ENCODE measurements at places on chromosomes 6 and 20.

- DNase-seq, result no peak
Measured at GRCh38 chr6:21665110-21665391, 71.5 kb downstream of the SOX4 start.

- no peak for DNase-seq
Measured at GRCh38 chr6:101940391-101940790, 546.9 kb downstream of the GRIK2 start.

DNA sequence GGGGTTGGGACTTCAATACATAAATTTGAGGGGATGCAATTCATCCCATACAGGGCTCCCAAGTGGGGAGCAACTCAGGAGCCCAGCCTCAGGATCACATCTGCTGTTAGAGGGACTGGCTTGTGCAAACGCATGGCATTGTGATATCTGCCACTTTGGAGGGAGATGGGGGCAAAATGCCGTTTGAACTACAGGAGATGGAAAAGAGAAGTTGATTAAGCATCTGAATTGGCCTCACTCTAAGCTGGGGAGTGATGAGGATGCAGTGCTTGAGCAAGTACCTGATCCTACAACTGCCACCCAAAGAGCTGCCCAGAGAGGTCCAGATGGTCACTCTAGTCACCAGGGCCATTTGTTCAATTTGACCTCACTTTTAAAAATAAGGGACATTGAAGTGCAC is 2.0 kb downstream of the LY86 start:
- no peak for DNase-seq

DNA sequence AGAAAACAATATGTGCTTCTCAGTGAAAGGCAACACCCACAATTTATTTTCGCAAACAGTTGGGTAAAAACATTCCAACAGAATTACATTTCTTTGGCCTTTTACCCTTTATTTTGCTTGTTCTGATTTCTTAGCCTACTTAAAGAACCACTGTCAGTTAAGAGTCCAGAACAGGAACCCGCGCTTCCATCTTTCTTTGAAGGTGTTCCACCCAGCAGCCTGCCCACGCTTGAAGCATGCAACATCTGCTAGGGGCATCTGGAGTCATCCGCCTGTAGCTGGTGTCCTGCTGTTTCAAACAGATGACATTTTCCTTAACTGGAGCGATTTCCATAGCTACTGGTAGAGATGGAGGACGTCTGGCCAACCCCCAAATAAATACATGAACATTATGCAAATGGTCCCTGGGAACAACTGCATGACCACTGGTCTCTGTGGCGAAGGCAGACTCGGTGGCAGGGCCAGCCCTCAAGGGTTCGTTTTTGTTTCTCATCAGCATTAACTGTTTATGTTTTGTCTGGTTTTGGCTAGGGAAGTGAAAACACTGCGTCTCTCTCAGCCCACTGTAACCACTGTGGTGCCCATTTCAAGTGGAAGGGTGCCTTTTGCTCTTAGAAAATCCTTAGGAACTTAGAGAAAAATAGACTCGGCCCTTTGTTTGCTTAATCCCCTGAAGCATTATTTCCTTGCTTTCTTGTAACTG is 51.6 kb downstream of the LAMA4 start:
- no peak for DNase-seq

DNA sequence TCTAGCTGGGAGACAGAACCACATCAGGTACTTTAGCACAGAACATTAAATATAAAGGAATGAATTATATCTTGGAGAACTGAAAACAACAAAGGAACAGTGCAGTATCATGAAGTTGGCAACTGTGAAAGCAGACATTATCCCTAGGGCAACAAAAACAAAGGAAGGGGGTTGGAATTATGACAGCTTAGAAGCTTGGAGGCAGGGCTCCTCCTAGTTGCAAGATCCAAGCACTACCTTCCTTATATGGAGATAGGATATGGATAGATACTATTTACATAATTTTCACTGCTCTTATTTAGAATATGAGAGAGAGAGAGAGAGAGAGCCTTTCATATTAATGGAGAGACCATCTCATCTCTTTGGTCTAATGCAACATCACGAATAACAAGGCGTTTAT is 27.0 kb downstream of the TMEM14A start:
- no peak for DNase-seq

- no peak for DNase-seq
Measured at GRCh38 chr6:45787384-45787783, 228.3 kb downstream of the CLIC5 start.

DNA sequence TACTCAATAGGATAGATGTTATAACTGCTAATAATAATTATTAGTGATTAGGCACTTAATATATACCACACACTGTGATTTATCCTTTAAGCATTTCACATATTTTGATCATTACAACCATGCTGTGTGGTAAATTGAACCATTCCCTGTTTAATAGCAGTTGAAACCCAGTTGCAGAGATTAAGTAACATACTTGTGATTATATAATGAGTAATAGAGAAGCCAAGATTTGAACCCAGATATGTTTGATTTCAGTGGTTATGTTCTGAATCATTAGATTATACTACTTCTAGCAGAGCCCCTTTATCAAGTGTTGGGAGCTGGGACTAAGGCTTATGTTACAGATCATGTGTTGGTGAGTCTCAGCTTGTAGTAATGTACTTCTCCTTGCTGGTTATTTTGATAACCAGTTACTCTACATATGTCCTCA is 44.1 kb downstream of the STK4 start:
- no peak for DNase-seq

DNA sequence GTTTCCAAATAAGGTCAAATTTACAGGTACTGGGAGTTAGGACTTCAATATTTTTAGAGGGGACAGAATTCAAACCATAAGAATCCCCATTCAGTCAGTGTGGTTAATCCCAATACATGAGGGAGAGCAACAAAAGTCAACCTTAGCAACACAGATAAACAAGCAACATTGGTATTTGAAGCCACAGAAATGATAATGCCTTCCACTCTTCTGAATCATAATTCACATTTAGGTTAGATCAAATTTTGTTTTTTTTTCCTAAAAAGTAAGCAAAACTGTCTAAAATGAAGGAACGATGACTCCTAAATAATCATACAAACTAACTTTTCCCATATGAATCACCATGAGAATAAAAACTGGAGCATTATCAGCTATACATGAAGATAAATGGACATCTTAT is 246.0 kb upstream of the TENT5A start:
- DNase-seq, result no peak

- DNase-seq, result no peak
Measured at GRCh38 chr6:163949431-163949830, 534.9 kb downstream of the QKI start.

- no peak for DNase-seq
Measured at GRCh38 chr6:52482903-52483670, 62.9 kb downstream of the EFHC1 start.

DNA sequence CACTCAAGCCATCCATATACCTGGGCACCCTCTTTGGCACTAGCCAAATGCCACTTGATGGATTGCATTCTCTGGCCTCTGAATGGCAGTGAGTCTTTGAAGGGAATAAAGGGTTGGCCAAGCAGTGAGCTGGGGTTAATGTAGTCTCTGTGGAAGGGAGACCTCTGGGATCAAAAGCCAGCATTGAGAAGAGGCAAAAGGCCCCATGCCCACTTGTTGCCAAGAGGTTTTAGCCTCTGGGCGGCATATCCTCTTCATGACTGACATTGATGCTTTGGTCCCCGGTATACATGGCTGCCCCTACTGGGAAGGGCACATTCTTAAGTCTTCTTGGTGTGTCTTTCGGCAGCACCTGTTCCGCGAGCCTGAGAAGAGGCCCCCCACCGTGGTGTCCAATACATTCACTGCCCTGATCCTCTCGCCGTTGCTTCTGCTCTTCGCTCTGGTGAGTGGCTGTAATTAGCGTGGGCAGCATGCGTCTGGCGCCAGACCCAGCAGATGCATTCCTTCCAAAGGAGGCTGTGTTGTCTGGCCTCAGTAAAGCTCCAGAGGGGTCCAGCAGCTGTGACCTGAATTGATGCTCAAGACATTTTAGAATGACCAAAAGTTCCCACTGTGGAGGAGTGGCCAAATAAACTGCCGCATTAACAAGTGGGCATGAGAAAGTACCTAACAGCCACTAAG is 29.5 kb downstream of the GHRH start:
- no peak for DNase-seq

DNA sequence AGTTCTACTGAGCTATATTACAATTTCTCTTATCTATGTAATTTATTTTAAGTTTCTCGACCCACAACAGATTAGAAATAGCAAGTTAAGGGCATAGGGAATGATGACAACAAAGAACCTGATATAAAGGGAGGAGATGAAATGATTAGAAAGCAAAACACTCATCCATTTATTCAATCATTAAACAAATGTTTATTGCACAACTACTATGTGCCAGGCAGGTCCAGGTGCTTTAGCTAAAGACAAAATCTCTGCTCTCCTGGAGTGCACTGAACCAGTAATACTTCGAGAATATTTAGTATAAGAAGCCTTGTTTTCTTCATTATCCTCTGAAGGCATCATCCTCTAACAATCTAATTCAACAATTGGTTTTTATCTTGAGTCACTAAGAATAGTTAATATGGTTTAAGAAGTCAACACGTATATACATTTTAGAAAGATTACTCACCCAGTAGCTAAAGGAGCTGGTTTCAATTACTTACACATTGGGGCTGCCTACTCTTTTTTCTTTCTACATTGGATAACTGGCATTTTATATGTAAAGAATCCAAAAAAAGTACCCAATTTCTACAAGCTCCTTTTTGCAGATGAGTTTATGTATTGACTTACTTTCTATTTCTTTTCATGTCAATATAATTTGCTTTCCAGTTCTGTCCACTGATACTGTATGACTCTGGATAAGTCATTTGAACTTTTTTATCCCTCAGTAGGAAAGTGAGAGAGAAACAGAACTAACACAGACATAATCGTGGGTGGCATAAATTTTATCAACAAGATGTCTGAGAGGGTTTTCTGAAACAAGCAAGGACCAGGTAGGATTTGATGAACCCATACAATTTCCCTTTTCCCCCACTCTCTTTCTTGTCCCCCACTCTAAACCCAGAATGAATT is 312.6 kb downstream of the CLIC5 start:
- no peak for DNase-seq

DNA sequence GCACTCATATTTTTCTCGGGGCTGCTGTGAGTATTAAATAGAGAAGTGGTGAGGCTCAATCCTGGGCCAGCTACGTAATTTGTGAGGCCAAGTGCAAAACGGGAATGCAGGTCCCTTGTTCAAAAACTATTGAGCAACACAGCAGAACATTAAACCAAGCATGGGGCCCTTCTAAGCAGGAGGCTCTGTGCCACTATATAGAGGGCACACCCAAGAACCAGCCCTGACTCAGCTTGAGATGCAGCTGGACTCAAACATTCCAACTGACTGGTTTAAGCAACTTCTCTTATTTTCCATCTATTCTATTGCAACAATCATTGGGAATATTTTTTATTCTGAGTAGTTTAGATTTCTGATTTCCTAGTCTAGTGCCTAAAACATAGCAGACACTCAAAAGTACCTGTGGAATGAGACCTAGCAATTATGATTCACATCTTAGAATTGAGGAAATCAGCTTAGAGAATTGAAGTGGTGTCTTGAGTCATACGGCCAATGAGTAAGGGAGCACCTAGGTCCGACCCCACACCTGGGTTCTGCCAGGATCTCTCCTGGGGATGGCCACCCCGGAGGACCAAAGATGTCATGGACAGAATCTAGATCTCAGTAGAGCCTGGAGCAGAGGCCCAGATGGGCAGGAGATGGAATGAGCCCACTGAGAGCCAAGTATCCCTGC is 1.3 kb downstream of the SIRPB2 start:
- no peak for DNase-seq

- DNase-seq, result no peak
Measured at GRCh38 chr6:47741807-47742206, 40.0 kb upstream of the OPN5 start.

DNA sequence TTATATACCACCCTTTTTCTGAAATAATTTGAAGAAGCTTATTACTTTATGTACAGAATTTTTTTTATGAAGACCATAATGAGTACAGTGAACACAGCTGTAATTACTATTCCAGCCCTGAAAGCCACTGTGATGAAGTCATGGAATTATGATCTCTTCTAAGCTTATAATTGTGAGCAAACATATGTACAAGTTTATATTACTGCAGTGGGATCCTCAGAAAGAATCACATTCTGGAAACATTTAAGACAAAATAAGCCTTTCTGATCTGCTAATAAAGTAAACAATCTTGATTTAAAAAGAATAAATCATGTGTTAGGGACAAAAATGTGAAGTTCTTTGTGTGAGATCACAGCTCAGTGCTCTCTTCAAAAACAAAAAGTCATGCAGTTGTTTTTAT is 560.4 kb downstream of the CD109 start:
- DNase-seq, result no peak

GRCh38 chr6:85464260-85464644 is 14.4 kb downstream of the NT5E start:
- DNase-seq, result peak; percentile 50

DNA sequence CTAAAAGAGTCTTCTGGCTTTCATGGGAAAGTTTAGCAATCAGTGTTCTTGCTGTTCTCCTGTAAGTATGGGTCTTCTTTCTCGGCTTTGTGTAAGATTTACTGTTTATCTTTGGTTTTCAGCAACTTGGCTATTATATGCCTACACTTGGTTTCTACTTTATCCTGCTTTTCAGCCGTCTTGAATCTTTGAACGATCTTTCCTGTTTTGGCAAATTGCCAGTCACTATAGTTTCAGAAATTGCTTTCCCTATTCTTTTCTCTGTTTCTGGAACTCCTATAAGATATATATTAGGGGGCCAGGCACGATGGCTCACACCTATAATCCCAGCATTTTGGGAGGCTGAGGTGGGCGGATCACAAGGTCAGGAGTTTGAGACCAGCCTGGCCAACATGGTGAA is 14.6 kb upstream of the SRPK1 start:
- no peak for DNase-seq

GRCh38 chr20:11676630-11677287 is 240.9 kb upstream of the BTBD3 start:
- DNase-seq, result peak; percentile 13

DNA sequence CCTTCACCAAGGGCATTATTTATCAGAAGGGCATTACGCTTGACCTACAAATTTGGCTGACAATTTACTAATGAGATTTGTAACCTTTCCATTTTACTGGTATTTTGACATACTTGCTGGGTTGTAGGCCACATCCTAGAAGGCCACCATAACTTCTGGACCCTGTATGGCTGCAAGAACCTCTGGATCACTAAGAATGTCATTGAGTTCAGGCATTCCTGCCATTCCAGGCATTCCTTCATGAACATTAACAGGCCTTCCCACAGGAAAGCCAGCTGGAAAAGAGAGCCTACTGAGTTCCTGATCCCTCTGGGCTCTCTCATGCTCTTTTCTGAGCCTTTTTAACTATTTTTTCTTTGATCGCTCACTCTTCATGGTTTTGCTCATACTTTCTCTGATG is 28.4 kb upstream of the SLC35A1 start:
- DNase-seq, result no peak

- no peak for DNase-seq
Measured at GRCh38 chr6:7165002-7165889, 57.5 kb downstream of the RREB1 start.

- no peak for DNase-seq
Measured at GRCh38 chr6:102732898-102733297, 1339.4 kb downstream of the GRIK2 start.

DNA sequence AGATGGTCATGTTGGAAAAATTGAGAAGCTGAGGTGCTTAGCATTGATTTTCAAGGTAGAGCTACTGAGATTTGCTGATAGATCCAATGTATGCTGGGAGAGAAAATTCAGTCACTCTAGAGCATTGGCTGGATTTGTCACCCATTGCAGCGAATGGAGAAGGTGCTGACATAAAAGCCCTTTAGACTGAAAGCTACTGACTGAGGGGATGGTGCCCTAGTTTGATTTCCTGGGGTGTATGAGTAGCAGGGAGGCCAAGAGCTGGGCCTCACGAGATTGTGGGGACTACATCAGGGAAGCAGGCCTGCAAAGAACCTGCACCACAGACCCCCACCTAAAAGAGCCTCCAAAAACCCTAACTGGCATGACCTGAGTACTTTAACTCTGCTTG is 23.9 kb upstream of the PRND start:
- DNase-seq, result no peak

Data from GDM1 (cell line).